ENCODE measurements at places on chromosomes 4 and X.

DNA sequence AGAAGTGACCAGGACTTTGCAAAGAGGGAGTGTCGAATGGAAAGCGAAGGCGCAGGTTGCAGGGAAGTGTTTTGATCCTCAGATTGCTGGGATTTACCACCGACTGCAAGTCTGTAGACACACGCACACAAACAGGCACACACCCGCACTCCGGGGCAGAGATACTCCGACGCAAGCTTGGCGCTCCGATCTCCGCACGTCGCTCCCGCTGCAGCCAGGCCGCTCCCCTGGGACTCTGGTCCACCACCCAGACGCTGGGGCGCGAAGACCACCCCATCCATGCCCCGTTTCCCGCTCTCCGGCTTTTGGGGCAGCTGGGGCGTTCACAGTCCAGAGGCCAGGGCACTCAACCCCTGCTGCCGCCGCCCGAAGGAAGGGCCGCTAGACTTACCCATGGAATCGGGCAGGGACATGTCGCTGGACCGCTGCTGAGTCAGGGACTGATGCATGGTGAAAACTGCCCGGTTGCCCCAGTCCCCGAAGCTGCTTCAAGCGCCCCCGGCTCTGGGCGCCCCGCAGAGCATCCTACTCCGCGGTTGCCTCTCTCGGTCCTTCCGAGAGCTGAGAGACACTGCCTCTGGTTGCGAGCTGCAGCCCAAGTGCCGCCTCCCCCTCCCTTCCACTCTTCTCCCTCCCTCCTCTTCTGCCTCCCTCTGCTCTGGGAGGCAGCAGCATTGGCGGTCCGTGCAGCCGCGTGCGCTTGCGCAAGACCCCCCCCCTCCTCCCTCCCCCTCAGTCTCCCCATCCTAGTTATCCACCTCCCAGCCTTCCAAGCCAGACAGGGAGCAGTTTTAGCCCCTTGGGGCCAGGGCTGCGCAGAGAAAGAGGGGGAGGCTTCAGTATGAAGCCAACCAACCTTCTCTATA is at the start of gene TMEM255A:
Gene TMEM255A, minus strand, starts transcription at position 601 of the 866 bp plus-strand sequence. Its CDS starts 152 bp downstream, at position 449.
- DNase-seq = no peak

GRCh38 chrX:2676794-2677675 is 14.1 kb upstream of the CD99 start:
- no peak for DNase-seq

GRCh38 chr4:33091961-33092360 is 2371.8 kb downstream of the PCDH7 start:
- no peak for DNase-seq

GRCh38 chrX:68570598-68570997 is 71.7 kb downstream of the YIPF6 start:
- no peak for DNase-seq

DNA sequence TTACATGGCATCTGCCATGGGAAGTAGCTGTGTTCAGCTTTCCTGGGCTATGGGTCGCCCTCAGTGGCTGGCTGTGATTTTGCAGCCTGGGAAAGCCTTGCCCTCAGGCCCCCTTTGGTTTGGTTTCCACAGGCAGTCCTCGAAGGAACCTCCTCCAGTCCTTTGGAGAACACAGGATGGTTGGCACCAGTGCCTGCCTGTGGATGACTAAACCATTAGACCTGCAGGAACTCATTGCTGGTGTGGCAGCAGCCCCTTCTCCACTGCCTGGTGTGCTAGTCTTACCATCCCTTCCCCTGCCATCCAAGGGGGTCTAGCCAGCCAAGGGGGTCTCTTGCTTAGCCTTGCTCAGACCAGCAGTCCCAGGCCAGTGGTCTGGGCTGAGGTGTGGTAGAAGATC is 71.4 kb upstream of the PJA1 start:
- no peak for DNase-seq

DNA sequence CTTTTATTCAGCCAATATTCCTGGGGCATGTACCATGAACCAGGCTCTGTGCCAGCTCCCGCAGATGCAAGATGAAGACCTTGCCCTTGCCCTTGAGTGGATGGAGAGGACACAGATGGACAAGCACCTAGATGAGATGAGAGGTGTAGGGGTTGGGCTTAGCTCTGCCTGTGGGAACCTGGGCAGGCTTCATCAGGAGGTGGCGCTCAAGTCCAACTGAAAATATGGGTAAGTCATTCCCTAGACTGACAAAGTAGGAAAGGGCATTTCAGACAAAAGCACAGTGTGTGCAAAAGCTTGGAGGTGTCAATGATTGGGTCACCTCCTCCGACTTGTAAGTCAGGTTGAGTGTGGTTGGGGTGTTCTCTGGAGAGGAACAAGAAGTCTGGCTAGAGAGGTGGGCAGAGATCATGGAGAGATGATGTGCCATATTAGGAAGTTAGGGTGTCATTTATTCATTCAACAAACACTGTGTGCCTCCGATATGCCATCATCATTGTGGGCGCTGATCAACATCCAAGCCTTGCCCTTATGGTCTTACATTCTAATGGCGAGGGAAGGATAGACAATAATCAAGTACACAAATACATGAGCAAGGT is 64.6 kb downstream of the ANAPC4 start:
- peak; percentile 41 for DNase-seq

DNA sequence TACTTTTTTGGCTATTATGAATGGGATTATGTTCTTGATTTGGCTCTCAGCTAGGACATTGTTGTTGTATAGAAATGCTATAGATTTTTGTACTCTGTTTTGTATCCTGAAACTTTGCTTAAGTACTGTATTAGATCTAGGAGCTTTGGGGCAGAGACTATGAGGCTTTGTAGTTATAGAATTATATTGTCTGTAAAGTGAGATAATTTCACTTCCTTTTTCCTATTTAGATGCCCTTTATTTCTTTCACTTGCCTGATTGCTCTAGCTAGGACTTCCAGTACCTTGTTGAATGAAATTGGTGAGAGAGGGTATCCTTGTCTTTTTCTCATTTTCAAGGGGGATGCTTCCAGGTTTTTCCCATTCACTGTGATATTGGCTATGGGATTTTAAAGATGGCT is 28.1 kb downstream of the ADAM29 start:
- no peak for DNase-seq

DNA sequence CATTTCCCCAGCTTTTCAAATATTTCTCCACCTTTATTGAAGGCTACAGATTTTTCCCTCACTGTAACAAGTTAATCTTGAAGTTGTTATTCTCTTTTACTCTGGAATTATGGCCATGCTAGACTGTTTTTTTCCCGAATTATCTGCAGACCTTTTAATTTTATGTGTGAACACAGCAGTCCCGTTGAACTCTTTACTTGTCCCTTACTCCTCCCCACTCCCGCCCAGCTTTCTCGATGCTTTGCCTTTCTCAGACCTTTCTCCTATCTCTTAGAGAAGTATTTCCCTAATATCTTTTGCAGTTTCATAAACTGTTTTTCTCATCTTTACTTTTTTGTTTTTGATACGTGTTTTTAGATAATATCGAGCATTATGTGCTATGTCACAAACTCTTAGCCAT is 776 bp downstream of the CEP44 start:
- no peak for DNase-seq

- DNase-seq = no peak
Observed at GRCh38 chrX:17964871-17965270, 103.8 kb upstream of the RAI2 start.

- DNase-seq = no peak
Observed at GRCh38 chr4:109065006-109065405, 237.5 kb downstream of the COL25A1 start.

GRCh38 chr4:82584931-82585330 is 23.1 kb upstream of the TMEM150C start:
- DNase-seq = no peak

DNA sequence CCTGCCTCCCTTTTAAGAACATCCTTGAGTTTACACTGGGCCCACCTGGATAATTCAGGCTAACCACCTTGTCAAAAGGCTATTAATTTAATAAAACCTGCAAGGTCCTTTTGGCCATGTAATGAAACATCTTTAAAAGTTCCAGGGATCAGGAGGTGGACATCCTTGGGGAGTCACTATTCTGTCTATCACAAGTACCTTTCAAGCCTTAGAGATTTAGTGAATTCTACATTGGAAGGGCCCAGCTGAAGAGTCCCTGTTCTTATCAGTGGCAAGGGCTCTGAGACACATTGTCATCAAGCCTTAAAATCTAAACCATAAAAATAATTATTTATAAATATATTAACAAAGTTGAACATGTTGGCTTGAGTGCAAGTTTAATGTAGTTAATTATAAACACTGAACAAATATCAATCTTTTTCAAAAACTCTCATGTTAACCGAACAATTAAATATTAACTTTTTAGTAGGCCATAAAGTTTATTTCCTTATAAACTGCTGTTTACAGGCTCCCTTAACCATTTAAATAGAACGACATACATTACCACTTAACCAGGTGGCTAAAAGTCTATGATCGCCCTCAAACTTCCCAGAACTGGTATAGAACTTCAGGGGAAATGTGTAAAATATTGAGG is 104.4 kb upstream of the CBR4 start:
- DNase-seq = no peak

DNA sequence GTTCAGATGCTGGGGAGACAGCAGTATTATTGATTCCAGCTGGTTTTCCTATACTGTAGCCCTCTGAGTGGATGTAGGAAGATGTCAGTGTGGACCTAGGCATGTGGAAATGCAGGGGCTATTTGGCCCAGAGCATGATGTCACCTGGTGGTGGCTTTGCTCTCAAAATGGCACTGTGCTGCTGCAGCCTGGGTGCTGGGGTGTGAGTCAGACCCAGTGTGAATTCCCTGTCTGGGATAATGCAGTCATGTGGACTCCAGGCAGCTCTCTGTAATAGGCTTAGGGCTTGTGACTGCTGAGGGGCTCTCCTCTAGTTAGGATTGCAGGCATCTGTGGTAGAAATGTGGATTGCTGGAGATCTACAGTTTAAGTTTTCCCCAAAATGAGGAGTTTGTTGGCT is 70.7 kb downstream of the DCAF8L2 start:
- no peak for DNase-seq

Measured in NCI-H2107 (cell line).